IMR-90 (cell line): ENCODE measurements at places on chromosomes 12 and 14.
A peak's percentile ranks its signal among the peaks of the same experiment; 100 is the strongest.

GRCh38 chr12:92393504-92393903, 247.9 kb upstream of the BTG1 start:
- DNase-seq = no peak
- no peaks in the 10 kb centered on the region for H3K4me1 ChIP-seq
- H3K27ac ChIP-seq = no peak overlapping the region
- H3K27me3 ChIP-seq = no peaks in the 10 kb centered on the region

GRCh38 chr14:58414845-58415244, 12.5 kb downstream of the TIMM9 start:
- H3K4me3 ChIP-seq = no peak overlapping the region
- H3K4me1 ChIP-seq = no peaks in the 10 kb centered on the region
- H3K27ac ChIP-seq = no peak overlapping the region
- H3K36me3 ChIP-seq = peaks cover 28% of the 10 kb centered on the region

- H3K27me3 ChIP-seq = no peaks in the 10 kb centered on the region
- no peak overlapping the region for H3K27ac ChIP-seq
- H3K36me3 ChIP-seq = peaks cover 7% of the 10 kb centered on the region
- no peaks in the 10 kb centered on the region for H3K4me1 ChIP-seq
These were observed 9.0 kb upstream of the HSPA2 start for GRCh38 chr14:64531567-64531966.

DNA sequence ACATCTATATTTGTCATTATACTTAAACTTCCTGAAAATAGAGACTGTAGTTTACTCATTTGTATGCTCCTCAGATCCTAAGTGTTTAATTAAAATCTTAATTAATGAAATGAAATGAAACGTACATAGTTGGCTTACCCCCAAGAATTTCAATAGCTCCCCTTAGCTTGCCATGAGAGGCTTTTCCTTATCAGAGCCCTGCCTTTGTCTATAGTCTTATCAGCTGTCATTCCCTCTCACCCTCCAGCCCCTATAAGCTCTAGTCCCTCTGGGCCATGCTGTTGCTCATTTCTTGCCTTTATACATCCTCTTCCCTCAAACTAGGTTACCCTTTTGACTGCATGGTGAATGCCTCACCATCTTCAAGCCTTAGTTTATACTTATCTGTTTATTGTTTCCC, 1.1 kb upstream of the RTRAF start:
- peaks cover 2% of the 10 kb centered on the region; the same call in 1 of the 2 replicates for H3K4me1 ChIP-seq
- H3K36me3 ChIP-seq = peaks cover 6% of the 10 kb centered on the region; the same call in 1 of the 2 replicates
- H3K4me3 ChIP-seq = no peak overlapping the region
- H3K27ac ChIP-seq = no peak overlapping the region

- DNase-seq = peak; percentile 98
- no peaks in the 10 kb centered on the region for H3K27me3 ChIP-seq
- H3K36me3 ChIP-seq = peaks cover 53% of the 10 kb centered on the region
- H3K4me1 ChIP-seq = peaks cover 26% of the 10 kb centered on the region
These were observed 11.0 kb downstream of the ZNF219 start for GRCh38 chr14:21087294-21088091.

GRCh38 chr14:22487941-22488340, 101.1 kb downstream of the DAD1 start:
- H3K27me3 ChIP-seq = peaks cover 86% of the 10 kb centered on the region
- no peak for DNase-seq
- H3K4me1 ChIP-seq = no peaks in the 10 kb centered on the region
- no peaks in the 10 kb centered on the region for H3K36me3 ChIP-seq
- H3K4me3 ChIP-seq = no peak overlapping the region
- no peak overlapping the region for H3K27ac ChIP-seq

DNA sequence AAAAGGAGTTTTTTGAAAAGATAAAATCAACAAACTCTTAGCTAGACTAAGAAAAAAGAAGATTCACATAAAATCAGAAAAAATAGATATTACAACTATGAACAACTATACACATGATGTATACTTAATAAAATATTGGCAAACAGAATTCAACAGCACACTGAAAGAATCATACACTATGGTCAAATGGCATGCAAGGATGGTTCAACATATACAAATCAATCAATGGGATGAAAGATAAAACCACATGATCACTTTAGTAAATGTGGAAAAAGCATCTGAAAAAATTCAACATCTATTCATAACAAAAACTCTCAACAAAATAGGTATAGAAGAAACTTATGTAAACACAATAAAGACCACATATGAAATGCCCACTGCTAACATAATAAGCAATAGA, 84.5 kb upstream of the BBS10 start:
- H3K4me1 ChIP-seq = no peaks in the 10 kb centered on the region
- no peak overlapping the region for H3K4me3 ChIP-seq
- DNase-seq = no peak
- no peak overlapping the region for H3K27ac ChIP-seq

- no peak overlapping the region for H3K27ac ChIP-seq
- H3K4me1 ChIP-seq = no peaks in the 10 kb centered on the region
- no peak for DNase-seq
These were observed 699 bp upstream of the CD69 start for GRCh38 chr12:9761419-9761781.

- H3K4me1 ChIP-seq = peaks cover 22% of the 10 kb centered on the region
- H3K27me3 ChIP-seq = no peaks in the 10 kb centered on the region
- H3K27ac ChIP-seq = no peak overlapping the region
- H3K4me3 ChIP-seq = no peak overlapping the region
- no peak for DNase-seq
These were observed 7.5 kb downstream of the HIP1R start for GRCh38 chr12:122842505-122843405.

DNA sequence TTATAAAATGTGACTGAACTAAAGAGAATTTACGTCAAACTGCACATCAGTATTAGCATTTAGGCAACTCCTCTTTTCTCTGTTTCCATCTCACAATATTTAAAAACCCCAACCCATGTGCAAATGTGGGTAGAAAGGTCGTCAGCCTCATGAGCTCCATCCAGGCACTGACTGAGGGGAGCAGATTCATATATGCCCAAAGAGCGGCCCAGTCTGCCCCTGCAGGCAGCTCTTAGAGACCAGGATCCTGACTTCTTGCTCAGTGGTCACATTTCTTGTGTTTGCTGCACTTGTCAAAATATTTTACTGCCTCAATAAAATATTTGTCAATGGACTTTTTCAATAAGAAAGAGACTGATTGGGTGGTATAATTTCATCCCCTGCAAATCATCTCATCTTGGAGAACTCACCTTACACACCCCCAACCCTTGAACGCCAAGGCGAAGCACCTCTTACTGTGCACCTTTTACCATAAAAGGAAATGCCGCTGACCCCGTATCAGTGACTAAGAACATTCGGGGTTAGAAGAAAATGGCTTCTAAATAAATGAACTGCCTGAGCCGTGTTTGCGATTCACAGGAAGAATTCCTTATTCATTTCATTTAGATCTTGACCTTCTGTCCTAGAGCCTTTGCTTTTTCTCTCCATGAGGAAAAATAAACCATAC, 418.8 kb downstream of the BCL11B start:
- no peak for DNase-seq
- H3K27me3 ChIP-seq = no peaks in the 10 kb centered on the region
- no peaks in the 10 kb centered on the region for H3K4me1 ChIP-seq
- H3K36me3 ChIP-seq = no peaks in the 10 kb centered on the region

- no peak overlapping the region for H3K27ac ChIP-seq
- no peaks in the 10 kb centered on the region for H3K27me3 ChIP-seq
- no peaks in the 10 kb centered on the region for H3K4me1 ChIP-seq
- no peak overlapping the region for H3K4me3 ChIP-seq
These were observed 101.0 kb upstream of the GZMB start for GRCh38 chr14:24734917-24735500.

- H3K27me3 ChIP-seq = no peaks in the 10 kb centered on the region
- H3K4me3 ChIP-seq = no peak overlapping the region
- no peaks in the 10 kb centered on the region for H3K36me3 ChIP-seq
- H3K4me1 ChIP-seq = peaks cover 15% of the 10 kb centered on the region
These were observed 2.9 kb upstream of the EMP1 start for GRCh38 chr12:13193505-13194231.

DNA sequence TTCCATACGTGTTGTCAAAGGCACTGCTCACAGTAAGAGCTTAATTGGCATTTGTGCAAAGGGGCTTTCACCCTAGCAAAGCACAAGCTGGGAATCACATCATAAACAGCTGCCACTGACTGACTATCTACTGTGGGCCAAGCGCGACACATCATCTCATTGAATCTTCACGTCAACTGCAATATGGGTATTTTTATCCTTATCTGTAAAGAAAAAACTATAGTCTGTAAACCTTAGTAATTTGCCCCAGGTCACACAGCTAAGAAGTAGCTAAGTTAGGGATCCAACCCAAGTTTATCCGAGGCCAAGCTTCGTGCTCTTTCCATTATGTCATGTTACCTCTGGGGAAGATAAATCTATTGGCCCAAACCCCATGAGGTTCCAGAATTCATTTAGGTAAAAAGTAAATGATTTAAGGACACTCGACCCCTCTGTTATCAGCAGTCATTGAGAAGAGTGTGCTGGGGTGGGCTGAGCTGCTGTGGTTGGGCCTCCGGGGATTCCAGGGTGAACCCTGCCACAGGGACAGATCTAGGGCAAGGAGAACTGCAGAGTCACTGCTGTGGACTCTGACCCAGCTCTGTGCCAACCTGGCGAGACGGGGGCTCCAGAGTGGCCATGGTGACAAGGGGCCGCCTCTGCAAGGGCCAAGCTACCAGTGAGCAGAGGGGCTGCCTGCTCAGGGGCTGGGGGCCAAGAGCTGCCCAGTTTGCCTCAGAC, 27.6 kb downstream of the NCKAP5L start:
- peaks cover 81% of the 10 kb centered on the region for H3K36me3 ChIP-seq
- no peak overlapping the region for H3K4me3 ChIP-seq
- H3K4me1 ChIP-seq = no peaks in the 10 kb centered on the region
- no peak overlapping the region for H3K27ac ChIP-seq
- H3K27me3 ChIP-seq = no peaks in the 10 kb centered on the region
- no peak for DNase-seq

DNA sequence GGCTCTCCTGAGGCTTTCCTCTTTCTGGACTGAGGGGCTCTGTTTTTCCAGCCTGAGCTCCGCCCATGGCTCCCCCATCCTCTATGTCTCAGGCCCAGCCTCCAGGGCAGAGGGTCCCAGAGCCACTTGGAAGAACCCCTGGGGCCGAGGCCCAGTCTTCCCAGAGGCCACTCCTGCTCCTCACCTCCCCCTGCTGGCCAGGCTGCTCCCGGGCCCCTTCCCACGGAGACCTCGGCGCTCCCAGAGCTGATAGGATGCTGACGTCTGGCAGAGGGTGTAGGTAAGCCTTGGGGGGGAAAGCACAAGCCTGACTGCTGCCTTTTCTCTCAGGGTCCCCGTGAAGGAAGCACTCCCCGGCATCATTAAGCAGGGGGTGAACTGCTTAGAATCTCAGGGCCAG, 51.4 kb downstream of the ERH start:
- no peaks in the 10 kb centered on the region for H3K36me3 ChIP-seq
- no peak for DNase-seq
- no peak overlapping the region for H3K27ac ChIP-seq
- H3K27me3 ChIP-seq = peaks cover 32% of the 10 kb centered on the region
- no peaks in the 10 kb centered on the region for H3K4me1 ChIP-seq

DNA sequence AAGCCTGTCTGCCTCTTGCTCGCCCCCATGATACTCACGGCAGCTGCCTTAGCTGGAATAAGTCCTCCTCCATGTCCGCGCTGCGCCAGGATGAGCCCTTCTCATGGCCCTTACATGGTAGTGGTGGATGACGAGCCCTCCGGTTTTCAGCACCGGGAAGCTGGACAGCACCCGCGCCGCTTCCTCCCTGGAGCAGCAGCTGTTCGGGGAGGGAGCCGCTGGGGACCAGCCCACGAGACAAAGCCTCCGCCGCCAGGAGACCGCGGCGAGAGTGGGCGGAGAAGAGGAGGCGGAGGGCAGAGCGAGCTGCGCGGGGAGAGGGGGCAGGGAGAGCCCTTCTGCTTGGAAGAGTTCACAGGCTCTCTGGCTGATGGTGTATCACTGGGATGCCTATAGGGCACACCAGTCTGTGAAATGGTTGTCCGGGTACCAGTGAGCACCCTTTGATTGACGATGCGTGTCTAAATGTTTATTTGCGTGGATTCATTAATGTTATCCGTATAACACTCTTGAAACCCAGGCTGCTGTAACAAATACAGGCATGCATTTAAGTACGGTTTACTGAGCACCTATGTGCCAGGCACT, at the start of gene SVOP:
Gene SVOP (minus strand): TSS at position 273 of the 585 bp plus-strand sequence. CDS start 200 bp downstream, at position 73.
- peak; percentile 76 for DNase-seq
- no peak within 1 kb of the TSS for H3K27ac ChIP-seq
- no peak within 1 kb of the TSS for H3K4me3 ChIP-seq
- no peaks in the 10 kb centered on the region for H3K4me1 ChIP-seq
- H3K36me3 ChIP-seq = no peaks in the 10 kb centered on the region

- no peak for DNase-seq
- H3K4me1 ChIP-seq = no peaks in the 10 kb centered on the region
- no peaks in the 10 kb centered on the region for H3K27me3 ChIP-seq
- H3K4me3 ChIP-seq = no peak overlapping the region
- no peak overlapping the region for H3K27ac ChIP-seq
These were observed 46.7 kb downstream of the GXYLT1 start for GRCh38 chr12:42097971-42098370.

DNA sequence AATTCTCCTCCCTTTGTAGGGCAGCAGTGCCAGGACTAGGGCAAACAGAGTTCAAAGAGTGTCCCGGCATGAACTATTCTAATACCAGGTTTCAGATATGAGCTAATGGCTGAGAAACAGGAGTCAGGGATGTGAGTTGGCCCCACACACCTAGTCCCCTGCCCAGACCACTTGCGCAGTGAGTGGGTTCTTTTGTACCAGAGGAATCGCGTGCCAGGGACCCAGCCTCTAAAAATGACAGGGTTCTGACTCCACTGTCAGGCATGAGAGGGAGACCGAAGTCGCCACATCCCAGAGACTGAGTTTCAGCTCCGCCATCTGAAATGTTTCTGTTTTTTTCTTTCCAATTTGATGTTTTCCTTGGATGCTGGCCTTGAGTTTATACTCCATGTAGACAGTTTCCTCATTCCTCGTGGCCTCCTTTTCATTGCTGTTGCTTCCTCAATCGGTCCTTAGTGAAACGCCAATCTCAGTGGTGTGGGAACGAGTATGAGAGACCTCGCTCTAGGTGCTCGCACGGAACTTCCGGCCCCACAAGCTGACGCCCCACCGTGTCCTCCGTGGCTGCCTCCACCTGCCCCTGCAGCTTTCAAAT, 31.5 kb downstream of the FBXL14 start:
- no peak for DNase-seq
- H3K36me3 ChIP-seq = no peaks in the 10 kb centered on the region; the same call in 1 of the 2 replicates

GRCh38 chr14:102761206-102761605, 16.0 kb upstream of the TRAF3 start:
- no peaks in the 10 kb centered on the region for H3K4me1 ChIP-seq
- no peak overlapping the region for H3K4me3 ChIP-seq
- DNase-seq = no peak

GRCh38 chr12:50132505-50133135, 20.6 kb downstream of the COX14 start:
- H3K36me3 ChIP-seq = peaks cover 47% of the 10 kb centered on the region
- peak; percentile 61 for DNase-seq
- peaks cover 3% of the 10 kb centered on the region for H3K4me1 ChIP-seq
- H3K4me3 ChIP-seq = no peak overlapping the region

GRCh38 chr12:110906083-110906482, 14.3 kb downstream of the MYL2 start:
- H3K27ac ChIP-seq = no peak overlapping the region
- H3K4me3 ChIP-seq = no peak overlapping the region
- no peak for DNase-seq
- no peaks in the 10 kb centered on the region for H3K36me3 ChIP-seq
- H3K4me1 ChIP-seq = no peaks in the 10 kb centered on the region

- H3K4me1 ChIP-seq = peaks cover 42% of the 10 kb centered on the region
- no peak for DNase-seq
- no peaks in the 10 kb centered on the region for H3K27me3 ChIP-seq
- no peaks in the 10 kb centered on the region for H3K36me3 ChIP-seq
- no peak overlapping the region for H3K27ac ChIP-seq
- no peak overlapping the region for H3K4me3 ChIP-seq
These were observed 14.1 kb downstream of the CCDC85C start for GRCh38 chr14:99589651-99590530.
